Cardiac muscle cell (in vitro differentiated cells and primary cell): ENCODE measurements at places on chromosomes 6 and 20.

GRCh38 chr6:154070657-154071056 is 31.6 kb downstream of the OPRM1 start:
- no peak for DNase-seq

- DNase-seq: no peak
These were observed 35.9 kb upstream of the COL9A1 start for GRCh38 chr6:70338775-70339174.

DNA sequence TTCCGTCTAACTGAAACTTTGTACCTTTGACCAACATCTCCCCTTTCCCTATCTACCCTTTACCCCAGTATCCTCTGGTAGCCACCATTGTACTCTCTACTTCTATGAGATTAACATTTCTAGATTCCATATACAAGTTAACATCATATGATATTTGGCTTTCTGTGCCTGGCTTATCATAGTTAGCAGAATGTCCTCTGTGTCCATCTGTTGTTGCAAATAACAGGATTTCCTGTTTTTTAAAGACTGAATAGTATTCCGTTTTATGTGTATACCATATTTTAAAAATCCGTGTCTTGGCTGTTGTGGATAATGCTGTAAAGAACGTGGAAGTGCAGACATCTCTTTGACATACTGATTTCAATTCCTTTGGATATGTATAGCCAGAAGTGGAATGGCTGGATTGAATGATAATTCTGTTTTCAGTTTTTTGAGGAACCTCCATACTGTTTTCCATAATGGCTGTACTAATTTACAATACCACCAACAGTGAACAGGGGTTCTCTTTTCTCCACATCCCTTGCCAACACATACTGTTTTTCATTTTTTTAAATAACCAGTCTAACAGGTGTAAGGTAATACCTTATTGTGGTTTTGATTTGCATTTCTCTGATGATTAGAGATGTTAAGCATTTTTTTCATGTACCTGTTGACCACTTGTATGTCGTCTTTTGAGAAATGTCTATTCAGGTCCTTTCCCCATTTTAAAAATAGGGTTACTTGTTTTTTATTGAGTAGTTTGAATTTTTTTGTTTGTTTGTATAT is 53.8 kb downstream of the CDC5L start:
- DNase-seq: no peak

DNA sequence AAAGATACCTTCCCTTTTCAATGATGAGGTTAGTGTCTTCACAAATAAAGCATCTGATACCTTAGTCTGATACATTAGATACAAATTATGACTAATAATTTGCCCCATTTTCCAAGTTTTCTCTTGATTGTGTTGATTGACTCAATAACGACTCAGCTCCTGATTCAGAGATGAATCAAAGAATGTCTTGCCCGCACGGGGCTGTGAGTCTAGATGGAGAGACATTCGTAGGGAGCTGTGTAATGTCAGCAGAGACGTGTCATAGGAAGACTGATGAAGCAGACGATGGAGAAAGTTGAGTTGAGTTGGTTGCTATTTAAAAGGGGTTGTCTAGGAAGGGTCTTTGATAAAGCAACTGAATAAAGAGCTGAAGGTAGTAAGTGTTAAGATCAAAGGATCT is 78.2 kb downstream of the TSHZ2 start:
- no peak for DNase-seq

DNA sequence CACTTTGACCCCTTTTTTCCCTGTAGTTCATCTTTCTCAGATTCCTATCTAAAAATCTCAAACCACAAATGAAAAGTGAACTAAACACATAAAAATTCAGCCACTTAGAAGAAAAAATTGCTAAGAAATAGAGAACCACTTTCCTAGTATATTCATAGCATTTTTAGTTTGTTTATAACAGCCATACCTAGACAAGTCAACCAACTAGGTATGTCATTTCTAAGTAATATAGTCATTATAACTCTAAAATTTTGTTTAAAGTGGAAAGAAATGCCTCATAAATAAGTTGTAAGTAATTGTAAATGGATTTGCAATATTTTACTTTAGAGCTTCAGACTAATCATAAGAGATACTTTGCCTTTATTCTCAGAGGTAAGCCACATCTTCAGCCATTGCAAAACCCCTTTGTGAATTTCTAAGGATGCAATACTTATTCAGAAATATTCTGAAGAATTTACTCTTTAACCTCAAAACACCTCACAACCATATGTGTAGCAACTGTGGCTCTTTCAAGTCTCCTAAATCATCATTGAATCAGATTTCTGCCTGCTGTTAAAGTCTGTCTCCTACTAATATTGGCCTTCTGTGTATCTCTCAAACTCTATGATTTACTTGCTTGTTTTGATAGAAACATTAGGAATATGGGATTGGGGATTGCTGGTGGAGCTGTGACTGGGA is 6.9 kb upstream of the SUMO4 start:
- no peak for DNase-seq

DNA sequence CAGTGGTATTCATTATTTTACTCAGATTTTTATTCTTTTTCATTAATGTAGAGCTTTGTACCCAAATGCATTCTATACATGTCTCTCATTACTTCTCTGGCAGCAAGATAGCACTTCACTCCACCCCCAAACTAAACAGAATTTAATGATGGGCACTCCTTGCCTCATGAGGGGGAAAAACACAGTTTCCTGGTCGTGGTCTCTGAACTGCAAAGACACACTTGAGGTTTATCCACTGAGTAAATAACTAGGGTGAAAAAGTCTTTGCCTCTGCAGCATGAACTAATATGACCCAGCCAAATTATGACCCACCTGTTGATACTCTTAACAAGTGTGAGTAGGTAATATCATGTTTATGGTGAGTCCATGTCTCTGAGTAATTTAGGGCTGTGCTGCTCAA is 785.2 kb upstream of the FLRT3 start:
- no peak for DNase-seq

- no peak for DNase-seq
These were observed 116.6 kb downstream of the CBLN4 start for GRCh38 chr20:55888685-55889084.

- DNase-seq: peak; percentile 90
These were observed 42.1 kb upstream of the BTN3A2 start for GRCh38 chr6:26322645-26323482.

DNA sequence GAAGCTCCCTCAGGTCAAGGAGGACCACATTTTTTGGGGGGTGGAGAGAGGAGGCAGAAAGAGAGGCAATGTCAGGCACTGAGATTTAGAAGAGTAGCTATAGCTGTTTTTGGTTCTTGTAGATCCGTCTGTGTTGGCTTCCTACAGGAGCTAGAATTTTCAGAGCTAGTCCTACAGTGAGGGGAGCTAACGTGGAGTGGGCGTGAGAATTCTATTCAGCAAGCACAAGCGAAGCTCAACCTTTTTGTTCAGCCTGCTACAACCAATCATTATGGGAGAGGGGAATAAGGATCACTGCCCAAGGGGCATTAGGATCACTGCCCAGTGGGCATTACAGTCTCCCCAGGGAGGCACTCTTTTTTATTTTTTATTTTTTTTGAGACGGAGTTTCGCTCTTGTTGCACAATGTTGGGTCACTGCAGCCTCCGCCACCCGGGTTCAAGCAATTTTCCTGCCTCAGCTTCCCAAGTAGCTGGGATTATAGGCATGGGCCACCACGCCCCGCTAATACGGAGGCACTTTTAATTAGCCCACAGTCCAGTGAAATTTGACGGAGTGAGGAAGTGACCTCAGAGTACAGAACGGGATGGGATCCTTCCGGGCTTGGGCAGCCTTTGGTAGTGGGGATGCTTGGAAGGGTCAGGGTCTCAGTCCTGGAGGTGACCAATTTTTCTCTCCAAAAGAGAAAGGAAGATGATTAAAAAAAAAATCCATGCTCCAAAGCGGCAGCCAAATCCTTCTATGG is 1.1 kb upstream of the PANK2 start:
- DNase-seq: no peak

DNA sequence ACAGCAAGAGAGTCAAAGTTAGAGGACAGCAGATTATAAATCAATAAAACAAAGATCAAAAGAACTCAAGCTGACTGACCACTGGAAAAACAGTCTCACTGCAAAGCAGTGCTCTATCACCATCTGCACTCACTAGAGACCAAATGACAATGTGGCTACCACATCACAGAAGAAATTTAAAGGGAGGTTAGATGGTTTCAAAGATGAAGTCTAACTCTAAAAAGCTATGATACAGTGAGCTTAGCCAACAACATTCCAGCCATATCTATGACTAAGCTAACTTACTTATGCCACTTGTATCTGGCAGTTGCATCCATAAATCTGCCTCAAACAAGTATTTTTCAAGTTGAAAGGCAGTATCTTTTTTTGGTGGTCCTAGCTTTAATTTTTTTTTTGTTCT is 68.6 kb downstream of the ARHGAP18 start:
- DNase-seq: no peak

DNA sequence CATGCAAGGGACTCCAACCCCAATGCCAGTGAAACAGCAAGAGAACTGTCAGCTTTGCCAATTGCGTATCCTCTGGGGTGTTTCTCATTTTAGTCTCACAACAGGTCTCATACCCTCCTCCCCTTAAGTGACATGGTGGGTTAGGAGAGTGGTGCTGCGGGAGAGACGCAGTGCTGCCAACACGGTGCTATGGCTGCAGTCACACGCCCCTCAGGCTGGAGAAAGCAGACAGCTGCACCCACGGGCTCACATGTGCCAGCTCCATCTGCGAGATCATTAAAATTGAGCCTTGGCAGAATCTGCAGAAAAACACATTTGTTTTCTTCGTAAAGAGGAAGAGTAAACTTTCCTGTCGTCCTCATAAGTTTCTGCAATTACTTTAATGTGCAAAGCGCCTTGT is 114.7 kb downstream of the ANKRD60 start:
- DNase-seq: no peak

- DNase-seq: no peak
These were observed 770 bp downstream of the ULBP3 start for GRCh38 chr6:150068151-150068550.

DNA sequence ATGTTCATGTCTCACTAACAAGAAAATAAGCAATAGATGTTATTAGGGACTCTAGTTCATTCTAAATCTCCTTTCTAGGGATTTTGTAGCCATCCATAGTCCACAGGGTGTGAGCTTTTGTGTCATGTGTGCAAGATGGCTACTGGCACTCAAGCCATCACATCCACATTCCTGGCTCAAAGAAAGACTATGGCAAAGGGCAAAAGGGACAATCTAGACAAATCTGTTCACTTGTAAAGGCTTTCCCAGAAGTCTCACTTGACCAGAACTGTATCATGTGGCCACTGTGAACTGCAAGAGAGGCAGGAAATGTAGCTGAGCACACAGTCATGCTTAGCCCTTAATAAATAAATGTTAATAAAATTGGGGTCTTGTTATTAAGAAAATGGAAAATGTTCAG is 212.6 kb upstream of the EXOC2 start:
- no peak for DNase-seq

DNA sequence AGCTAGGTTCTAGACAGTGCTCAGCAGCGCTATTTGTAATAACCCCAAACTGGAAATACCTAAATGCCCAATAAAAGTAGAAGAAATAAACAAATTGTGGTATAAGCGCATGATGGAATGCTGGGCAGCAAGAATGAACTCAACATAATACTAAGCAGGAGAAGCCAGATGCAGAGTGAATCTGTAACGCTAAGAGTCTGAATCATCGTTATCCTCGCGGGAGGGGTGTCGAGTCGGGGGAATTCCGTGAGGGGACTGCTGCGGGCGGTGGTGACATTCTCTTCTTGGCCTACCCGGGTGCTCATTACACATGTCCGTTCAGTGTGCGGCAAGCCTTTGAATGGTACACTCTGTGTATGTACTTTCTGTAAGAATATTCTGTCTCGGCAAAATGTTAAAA is 83.7 kb downstream of the SULF2 start:
- DNase-seq: no peak

GRCh38 chr6:105069821-105070445 is 109.9 kb downstream of the POPDC3 start:
- DNase-seq: no peak

GRCh38 chr6:169669889-169670288 is 31.9 kb downstream of the WDR27 start:
- peak; percentile 69 for DNase-seq

DNA sequence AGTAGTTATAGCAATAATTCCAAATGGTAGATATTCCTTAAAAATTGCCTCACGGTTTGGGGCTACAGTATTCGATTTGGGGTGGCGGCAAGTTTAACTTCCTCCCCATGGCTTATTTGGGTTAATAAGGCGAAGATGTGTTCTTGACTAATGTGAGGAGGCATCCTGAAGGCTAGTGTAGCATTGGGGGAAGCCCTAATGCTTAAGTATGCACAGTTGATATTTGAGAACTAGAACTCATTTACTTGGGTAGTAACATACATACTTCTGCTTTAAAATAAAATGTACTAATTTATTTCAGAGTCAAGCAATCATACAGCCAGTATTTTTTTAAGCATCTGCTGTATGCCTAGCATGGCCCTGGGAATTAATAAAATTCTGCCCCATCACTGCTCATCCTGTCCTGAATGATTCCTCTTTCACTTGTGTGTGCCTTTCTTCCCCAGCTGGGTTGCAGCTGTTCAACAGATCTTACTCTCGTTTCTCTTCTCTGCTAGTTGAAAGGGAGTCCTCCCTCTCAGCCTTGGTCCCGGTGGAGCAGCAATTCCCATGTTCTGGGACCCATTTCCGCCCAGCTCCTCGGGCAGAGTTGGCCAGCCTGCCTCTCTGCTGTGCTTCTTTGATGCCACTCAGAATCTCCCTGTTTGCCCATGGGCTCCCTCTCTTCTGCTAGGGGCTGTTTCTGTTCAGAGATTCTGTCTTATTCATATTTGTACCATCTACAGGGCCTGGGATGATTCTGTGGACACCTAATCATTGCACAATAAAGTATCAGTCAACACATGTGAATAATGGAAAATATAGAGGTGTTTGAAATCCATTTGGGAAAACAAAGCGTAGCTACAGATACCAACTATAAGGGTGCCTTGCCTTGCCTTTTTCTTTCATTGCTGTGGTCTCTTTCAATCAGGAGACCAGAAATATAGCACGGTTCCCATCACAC is 104.8 kb downstream of the ARID1B start:
- no peak for DNase-seq

DNA sequence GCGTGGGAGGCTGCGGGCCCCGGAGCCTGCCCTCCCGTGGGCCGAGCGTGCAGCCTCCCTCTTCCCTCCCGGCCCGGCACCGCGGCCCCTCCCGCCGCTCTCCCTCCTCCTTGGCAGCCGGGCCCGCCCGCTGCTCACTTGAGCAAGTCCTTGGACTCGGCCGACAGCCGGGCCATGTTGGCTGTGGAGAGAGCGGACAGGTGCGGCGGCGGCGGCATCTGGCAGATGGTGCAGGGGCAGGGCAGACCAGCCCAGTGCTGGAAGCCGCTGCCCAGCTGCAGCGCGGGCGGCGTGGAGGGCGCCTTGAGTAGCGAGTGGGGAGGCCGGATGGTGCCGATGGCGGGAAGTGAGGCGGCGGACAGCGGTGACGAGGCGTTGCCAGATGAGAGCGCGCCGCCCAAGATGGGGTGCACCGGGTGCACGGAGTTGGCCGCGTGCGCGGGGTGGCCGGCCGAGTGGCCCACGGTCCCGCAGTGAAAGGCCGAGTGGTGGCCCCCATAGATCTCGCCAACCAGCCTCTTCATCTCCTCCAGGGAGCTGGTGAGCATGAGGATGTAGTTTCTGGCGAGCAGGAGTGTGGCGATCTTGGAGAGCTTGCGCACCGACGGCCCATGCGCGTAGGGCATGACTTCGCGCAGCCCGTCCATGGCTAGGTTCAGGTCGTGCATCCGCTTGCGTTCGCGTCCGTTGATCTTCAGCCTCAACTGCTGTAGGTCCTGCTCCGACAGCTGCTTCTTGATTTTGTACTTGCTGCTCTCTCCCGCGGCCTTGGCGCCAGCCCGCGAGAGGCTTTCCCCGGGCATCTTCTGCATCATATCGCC is 766 bp downstream of the OLIG3 start:
- DNase-seq: no peak

- no peak for DNase-seq
These were observed 11.5 kb upstream of the MUC22 start for GRCh38 chr6:30998785-30999184.
